PC-3 (cell line): ENCODE measurements at places on chromosomes 5 and 9. TPM values are rescaled to one million over a fixed set of nuclear protein-coding genes. Genes with fewer than 3 reads are reported as not detected.
A peak's percentile ranks its signal among the peaks of the same experiment; 100 is the strongest.

The IL9 gene
- not detected in 2 replicates for total RNA-seq

The LARP1 gene
- 63.9 and 123 TPM in 2 replicates for total RNA-seq

The IL13 gene
- not detected in 2 replicates for total RNA-seq

The NDUFS4 gene
- total RNA-seq: 59.8 and 72.6 TPM in 2 replicates

The RLN1 gene
- not detected in 2 replicates for total RNA-seq

The DIRAS2 gene
- not detected in 2 replicates for total RNA-seq

The C1QTNF3 gene
- 0.92 and 1.1 TPM in 2 replicates for total RNA-seq

The NR4A3 gene
- 0.77 and 0.98 TPM in 2 replicates for total RNA-seq

The BHMT2 gene
- total RNA-seq: not detected in 2 replicates

The GPR21 gene
- 0.15 TPM in 1 of 2 replicates, not detected in the other for total RNA-seq

The ZNF454 gene
- not detected in 2 replicates for total RNA-seq

- no peak for DNase-seq
Observed at GRCh38 chr5:97276474-97277120, 93.5 kb upstream of the RIOK2 start.

GRCh38 chr5:147561435-147561834, 51.6 kb upstream of the DPYSL3 start:
- DNase-seq: no peak

DNA sequence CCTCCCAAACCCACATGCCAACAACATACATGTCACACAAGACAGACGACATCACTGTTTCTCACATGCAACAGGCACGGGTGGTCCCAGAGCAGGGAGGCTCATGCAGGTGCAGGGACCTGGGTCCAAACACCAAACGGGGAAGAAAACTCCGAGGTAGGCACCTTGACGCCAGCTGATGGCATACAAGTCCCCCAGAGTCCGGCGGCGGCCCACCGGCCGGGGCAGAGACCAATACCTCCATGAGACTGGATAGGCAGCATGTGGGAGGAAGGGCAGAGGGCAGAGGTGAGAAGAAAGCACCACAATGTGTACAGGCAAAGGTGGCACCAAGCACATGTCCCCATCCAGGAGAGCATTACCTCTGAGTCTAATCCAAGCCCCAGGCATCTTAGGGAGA, 73.0 kb upstream of the UBTD2 start:
- no peak for DNase-seq

DNA sequence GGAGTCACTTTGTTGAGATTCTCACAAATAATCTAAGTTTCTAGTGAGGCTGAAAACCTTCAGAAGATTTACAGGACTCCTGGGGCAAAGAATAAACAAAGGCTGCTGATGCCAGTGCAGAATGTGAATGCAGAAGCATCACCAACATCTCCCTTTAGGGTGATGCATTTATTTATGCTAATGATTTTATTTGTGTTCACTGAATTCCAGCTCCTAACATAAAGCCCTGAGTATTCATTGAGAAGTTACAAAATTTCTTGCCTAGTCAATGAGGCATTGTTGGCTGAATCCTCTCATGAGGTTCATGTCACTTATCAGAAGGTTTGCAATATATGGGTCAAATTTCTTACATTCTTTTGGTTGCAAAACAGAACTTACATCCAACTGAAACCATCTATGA, 70.0 kb downstream of the GRIN3A start:
- DNase-seq: no peak

- no peak for DNase-seq
Observed at GRCh38 chr5:115480271-115480670, 64.3 kb downstream of the FEM1C start.

GRCh38 chr5:1807451-1808185, 6.4 kb downstream of the NDUFS6 start:
- no peak for DNase-seq

DNA sequence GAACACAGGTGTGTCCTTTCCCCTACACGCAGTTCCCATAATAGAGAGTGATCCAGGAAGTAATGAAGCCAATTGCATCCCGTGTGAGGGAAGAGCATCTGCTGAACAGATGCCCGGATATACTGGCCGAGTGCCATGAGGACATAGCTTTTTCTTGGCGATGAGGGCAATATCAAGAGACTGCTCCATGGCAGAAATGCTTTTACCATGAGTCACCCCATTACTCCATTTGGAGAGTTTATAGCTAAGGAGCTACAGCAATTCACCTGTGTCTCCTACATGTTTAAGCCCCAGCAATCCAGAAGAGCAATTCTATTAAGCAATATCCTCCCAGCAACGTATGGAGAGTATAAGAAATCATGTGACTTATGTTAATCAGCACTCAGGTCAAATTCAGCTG, 222.0 kb upstream of the KLF4 start:
- DNase-seq: peak; percentile 97

DNA sequence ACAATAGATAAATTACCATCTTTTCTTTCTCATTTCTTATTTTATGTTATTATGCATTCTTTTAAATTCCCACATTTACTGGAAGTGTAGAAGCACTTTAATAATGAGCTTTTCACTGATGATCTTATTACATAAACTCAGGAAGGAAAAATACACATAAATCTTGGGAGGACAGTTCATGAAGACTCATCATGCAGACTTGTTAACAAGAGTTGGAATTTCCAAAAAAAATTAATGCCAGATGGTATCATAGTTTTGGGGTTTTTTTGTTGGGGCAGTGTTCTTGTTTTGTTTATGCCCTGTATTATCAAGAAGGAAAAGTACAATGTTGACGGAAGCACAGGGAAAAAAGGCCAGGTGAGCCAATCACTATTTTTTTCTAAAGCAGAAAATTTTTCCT, 35.1 kb downstream of the CEMIP2 start:
- DNase-seq: no peak

GRCh38 chr5:158642879-158643278, 456.8 kb downstream of the EBF1 start:
- no peak for DNase-seq

GRCh38 chr5:67462147-67462546, 265.5 kb upstream of the CD180 start:
- DNase-seq: no peak

- DNase-seq: peak; percentile 50
Observed at GRCh38 chr5:61330341-61330844, 1.7 kb upstream of the ZSWIM6 start.

DNA sequence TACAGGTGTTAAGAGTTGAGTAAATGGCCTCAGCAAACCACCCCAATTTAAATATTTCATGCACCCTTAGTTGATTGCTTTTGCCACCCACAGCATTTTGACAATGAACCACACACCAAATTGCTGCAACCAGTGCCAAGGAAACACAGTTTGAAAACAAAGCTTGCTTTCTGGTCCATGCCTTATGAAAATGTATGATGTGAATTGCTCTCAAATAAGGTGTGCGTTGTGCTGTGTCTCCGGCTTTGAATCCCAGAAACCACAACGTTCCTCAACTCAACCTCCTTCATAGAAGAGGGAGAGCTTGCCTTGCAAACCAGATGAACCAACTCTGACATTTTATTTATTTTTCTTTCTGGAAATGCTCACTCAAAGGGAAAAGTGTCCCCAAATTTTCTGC, 762.7 kb downstream of the TLE1 start:
- no peak for DNase-seq

DNA sequence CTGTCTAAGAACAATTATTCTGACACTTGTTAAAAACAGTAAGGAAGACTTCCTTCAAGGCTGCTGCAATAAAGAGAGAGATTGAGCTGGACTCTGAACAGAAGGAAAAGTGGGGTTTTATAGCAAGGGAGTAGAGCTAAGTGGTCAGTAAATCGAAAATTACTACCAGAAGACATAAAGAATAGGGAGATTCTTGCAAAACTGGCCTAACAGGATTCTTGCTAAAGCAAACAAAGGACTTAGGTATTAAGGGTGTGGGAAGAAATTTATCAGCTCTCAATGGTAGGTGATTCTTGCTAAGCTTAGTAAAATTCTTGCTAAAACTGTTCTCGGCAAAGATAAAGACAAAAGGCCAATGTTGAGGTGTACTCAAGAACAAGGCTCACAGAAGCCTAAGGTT, 300.5 kb downstream of the SLCO4C1 start:
- peak; percentile 89 for DNase-seq

DNA sequence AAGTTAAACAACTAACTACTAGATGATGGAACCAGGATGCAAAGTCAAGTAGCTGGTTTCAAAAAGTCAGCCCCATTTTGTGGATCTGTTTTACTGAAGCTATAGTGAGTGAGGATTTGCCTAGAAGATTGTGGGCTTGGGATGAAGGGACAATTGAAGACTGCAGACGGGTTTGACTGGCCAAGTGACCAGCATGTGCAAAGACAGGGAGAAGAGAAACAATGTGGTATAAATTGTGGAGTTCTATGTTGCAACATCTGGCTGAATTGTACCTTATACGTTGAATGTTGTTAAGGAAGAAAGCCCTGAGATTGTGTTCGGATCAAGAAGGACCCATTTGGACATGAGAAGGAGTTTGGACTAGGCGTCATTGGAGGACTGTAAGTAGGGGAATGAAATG, 101.8 kb downstream of the MAT2B start:
- DNase-seq: no peak

- peak; percentile 98 for DNase-seq
Observed at GRCh38 chr5:148730942-148731898, 76.9 kb upstream of the HTR4 start.

- DNase-seq: no peak
Observed at GRCh38 chr5:116517488-116517887, 57.1 kb downstream of the SEMA6A start.

DNA sequence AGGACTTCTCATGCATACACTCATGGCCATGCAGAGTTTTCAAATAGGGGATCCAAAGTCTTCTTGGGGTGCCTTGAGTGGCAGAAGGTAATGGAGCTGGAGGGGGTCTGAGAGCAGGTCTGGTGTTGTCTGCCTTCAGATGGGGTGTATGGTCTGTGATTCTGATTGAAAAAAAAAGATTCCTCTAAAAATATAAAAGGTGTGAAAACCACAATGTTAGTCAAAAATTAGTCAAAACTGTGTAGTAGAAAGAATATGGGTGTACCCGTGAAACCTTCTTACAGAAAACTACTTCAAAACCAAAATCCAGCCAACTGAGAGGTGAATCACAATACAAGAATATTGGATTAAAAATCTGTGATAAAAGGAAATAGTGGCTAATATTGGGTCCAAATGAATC, 20.1 kb downstream of the DOCK2 start:
- no peak for DNase-seq

GRCh38 chr5:103414604-103415003, 148.0 kb downstream of the NUDT12 start:
- DNase-seq: no peak

GRCh38 chr5:31854181-31855133, 215.5 kb downstream of the PDZD2 start:
- DNase-seq: peak; percentile 81

DNA sequence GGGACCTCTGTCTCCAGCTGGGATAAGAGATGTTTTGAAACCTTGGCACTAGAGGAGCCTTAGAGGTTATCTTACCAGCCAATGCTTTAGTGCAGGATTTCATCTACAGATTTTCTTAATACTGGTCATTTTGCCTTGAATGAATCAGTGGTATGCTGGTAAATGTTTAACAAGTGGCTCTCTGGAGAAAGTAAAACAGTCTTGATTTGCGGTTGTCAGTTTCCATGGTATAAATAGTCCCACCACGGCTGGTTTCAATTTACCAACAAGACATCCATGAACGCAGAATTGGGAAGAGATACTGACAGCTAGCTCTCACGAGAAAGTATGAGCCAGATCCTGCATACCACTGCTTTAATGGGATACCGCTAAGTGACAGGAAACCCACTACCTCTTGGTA, 56.7 kb upstream of the CXCL14 start:
- no peak for DNase-seq

DNA sequence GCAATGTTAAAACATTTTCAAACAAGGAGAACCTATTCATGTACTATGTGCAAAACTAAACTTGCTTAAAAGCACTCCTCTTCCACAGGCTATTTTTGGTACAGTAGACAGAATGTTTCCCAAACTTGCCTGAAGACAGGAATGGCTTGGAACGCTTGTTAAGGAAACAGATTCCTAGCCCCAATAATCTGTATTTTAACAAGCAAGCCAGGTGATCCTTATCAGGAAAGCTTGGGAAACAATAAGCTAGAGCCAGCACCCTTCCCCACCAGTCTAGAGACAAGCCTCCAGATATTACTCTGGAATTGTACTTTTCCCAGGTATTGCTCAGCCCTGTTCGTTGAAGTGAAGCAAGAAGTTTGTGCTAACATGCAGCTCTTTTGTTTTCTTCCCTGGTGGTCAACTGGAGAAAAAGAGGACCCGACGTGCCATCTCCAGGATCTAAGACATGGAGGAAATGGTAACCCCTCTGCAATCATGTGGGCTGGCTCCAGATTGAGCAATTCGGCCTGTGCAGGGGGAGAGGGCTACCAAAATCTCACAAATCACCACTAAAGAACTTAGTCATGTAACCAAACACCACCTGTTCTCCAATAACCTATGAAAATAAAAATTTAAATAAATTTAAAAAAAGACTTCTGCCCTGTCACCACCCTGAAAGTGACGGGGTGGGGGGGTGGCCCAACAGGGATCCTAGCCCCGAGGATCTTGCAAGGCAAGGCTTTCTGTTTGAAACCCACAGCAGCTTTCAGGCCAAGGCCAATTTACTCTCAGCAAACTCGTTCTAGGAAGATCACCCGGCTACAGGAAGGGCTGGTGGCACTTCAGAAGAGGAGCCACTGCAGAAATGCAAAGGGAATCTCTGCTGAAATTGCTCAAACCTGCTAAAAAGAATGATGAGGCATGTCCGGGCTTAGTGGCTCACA, 48.6 kb downstream of the SHB start:
- no peak for DNase-seq

DNA sequence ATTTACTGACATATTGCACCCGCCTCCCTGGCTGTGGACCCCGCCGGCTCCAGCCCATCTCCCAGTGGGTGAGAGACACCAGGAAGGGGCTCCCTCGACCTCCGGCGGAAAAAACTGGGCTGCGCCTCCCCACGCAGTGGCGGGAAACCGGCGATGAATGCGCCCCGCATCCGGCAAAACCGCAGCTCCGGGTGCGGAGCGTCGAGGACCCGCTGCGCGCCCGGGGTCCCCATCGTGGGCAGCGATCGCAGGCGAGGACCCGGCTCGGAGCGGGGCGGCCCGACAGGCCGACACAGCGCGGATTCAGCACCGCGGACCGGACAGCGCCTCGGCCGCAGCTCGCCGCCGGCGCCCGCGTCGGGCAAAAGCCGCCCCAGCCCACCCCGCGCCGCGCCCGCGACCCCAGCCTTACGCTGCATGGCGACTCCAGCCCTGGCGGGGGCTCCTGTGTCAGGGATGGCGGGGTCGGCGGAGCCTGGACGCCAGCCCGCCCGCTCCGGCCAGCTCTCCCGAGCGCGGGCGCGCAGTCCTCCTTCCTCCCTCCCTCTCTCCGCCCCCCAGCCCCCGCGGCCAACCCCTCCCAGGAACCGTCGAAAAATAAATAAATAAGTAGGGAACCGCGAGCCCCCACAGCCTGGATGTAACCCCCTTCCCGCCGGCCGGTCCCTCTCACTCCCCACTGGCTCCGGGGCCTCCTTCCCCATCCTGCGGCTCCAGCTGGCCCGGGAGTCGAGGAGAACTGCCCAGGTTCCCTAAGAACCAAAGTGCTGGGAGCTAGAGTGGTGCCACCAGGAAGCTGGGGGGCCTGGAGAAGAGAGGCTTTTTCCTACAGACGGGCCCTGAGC, 3.1 kb downstream of the LHX3 start:
- no peak for DNase-seq
